ENCODE measurements at places on chromosomes 4 and X.

- DNase-seq: no peak
Observed at GRCh38 chr4:142265946-142266345, 580.2 kb downstream of the INPP4B start.

DNA sequence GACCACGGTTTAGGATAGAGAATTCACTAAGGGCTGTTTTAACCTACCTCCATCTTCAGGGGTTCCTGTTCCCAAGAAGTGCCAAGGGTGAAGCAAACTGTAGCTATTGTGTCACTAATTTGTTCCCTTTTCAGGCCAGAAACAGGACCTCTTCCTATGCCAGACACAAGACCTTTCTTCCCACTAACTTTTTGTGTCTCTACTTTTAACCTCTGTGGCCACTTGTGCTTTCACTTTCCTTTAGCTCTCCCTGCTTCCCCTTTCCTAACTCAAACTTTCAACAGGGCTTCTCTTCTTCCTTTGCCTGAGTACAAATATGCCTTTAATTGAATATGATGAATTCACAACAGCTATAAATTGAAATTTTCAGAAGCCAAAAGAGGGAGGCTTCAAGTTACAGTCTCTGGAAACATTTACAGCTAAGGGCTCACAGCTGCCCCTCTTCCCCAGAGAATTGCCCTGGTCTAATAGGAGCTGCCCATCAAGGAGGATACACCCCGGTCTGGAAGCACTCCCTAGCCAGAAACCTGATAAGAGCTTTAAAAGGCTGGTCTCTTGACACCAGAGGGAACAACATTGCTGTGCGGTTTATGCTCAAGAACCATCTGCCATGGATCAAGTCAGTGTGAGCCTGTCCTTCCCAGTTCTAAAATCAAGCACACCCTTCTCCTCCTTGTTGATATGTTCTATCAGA is 61.7 kb upstream of the PLS3 start:
- DNase-seq: no peak

DNA sequence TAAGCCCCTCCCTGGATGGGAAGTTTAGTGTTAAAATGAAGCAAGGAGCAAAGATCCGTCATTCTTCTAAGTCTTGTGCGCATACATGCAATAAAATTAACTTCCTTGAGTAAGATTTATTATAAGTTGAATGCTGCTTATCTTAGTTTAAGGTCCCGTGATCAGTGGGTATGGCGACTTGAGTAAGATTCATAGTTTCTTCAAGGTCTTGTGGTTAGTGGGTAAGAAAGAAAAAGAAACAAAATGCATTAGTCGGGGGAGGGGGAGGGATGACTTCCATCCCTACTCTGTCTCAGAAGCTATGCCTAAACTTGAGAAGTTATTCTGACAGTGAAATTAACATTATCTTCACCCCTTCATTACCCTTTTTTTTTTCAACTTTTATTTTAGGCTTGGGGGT is 127.3 kb upstream of the MAGEB16 start:
- DNase-seq: no peak

- no peak for DNase-seq
Observed at GRCh38 chrX:124232523-124233201, 99.8 kb upstream of the TEX13D start.

DNA sequence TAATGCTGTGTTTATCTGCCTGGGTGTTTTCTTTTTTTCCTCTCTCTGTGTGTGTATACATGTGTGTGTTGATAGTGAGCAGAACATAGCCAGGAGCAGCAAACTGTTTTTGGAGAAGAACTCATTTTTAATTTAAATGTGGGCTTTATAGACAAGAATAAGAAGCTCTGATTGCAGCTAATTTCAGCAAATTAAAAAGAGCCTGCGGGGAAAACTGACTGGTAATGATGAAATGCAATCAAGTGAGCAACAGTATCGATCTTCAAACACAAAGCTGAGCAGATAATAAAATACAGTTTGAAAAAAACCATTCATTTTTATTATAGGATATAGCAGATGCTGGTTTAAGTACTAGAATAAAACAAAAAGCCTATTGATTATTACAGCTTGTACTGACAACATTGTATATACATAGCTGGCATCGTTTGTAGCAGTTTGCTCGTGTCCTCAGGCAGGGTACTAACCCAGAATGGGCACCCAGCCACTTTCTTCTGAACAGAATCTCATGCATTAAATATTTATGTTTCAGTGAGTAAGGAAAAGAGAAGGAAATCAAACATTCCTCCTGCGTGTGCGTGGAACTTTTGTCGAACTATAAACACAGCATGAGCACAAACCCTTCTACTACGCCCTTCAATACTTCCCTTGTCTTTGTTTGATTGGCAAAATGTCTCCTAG is 73.5 kb upstream of the ZFP42 start:
- no peak for DNase-seq

- DNase-seq: no peak
Observed at GRCh38 chrX:123905332-123905731, 45.5 kb downstream of the XIAP start.

GRCh38 chr4:41069257-41069656 is 145.1 kb downstream of the APBB2 start:
- DNase-seq: no peak

DNA sequence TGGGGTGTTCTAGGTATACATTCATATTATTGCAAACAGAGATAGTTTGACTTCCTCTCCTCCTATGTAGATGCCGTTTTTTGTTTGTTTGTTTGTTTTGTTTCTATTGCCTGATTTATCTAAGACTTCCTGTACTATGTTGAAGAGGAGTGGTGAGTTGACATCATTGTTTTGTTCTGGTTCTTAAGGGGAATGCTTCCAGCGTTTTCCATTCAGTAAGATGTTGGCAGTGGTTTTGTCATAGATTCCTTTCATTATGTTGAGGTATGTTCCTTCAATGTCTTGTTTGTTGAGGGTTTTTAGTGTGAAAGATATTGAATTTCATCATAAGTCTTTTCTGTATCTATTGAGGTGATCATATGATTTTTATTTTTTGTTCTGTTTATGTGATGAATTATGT is 401.6 kb upstream of the EPHA5 start:
- DNase-seq: no peak

- no peak for DNase-seq
Observed at GRCh38 chr4:176099314-176099713, 33.7 kb downstream of the WDR17 start.

- DNase-seq: no peak
Observed at GRCh38 chr4:35771571-35771970, 472.7 kb downstream of the ARAP2 start.

DNA sequence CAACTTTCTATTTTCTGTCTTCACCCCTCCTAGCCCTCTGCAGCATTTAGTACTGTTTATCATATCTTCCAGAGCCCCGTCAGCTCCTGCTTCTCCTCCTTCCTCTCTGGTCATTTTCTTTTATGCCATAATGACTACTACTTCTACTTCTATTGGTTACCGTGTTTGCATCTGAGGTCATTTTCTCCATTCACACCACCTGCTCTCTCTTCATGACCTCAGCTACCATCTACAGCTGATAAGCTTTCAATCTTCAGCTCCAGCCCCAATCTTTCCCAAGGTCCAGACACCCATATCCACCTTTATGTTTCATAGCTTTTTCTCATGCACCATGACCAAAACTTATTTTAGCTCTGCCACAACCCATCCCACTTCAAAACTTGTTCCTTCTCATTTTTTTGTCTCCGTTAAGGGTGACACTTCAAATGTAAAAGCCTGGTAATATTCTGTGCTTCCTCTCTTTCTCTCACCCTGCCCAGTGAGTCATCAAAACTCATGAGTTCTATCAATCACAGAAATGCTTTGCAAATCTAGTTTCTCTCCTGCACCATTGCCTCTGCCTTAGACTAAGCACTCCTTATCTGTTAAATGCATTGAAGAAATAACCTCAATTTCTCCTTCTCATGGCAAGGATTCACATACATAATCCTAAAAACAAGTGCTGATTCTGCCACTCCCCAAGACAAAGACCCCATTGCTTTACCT is 71.3 kb upstream of the IQCM start:
- no peak for DNase-seq

GRCh38 chrX:153981771-153982533 is 9.4 kb downstream of the TMEM187 start:
- DNase-seq: no peak

DNA sequence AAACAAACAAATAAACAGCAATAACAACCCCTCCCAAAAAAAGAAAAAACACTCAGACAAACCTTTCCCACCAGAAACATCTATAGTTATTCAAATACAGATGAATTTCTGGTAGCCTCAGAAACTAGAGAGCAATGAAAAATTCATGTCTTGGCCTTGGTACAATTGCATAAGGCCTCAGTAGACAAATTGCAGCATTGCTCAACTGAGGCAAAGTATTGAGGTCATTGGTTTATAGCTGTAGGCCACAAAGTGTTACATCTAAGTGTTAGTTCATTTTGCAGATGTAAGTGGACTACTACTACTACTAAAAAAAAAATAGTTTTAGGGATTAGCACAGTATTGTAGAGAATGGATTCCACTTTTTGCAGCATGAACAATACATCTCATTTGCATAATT is 2268.3 kb downstream of the ARAP2 start:
- DNase-seq: no peak

- no peak for DNase-seq
Observed at GRCh38 chr4:100257567-100257966, 67.3 kb upstream of the DDIT4L start.

DNA sequence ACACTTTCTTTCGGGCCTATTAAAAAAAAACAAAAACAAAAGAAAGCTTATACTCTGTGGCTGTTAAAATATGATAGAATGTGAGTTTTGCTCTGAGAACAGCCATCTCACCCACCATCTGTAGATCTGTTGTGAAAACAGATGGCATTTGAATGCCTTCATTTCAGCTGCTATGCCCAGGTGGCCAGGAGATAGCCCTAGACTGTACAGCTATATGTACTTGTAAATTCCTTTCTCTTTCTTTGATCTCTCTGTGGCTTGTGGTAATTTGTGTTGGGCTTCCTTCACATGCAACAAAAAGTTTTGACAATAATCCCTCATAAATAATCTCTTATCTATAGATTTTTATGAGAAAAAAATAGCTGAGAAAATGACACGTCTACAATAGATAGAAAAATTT is 38.1 kb downstream of the PNPLA4 start:
- no peak for DNase-seq

- no peak for DNase-seq
Observed at GRCh38 chr4:180947425-180947824, 1295.8 kb upstream of the TENM3 start.

DNA sequence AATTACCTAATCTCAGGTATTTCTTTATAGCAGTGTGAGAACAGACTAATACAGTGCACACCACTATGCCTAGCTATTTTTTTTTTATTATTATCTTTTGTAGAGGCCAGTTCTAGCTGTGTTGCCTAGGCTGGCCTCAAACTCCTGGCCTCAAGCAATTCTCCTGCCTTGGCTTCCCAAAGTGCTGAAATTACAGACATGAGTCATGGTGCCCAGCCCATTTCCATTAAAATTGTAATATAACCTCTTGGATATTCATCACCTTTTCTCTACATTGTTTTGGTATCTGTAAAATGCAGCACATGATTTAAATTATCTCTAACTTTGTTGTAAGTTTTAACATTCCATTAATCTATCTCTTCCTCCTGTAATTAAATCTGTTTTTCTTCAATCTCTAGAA is 2052.9 kb downstream of the ARAP2 start:
- no peak for DNase-seq

GRCh38 chr4:126701756-126702155 is 931.0 kb upstream of the INTU start:
- peak; percentile 5 for DNase-seq

DNA sequence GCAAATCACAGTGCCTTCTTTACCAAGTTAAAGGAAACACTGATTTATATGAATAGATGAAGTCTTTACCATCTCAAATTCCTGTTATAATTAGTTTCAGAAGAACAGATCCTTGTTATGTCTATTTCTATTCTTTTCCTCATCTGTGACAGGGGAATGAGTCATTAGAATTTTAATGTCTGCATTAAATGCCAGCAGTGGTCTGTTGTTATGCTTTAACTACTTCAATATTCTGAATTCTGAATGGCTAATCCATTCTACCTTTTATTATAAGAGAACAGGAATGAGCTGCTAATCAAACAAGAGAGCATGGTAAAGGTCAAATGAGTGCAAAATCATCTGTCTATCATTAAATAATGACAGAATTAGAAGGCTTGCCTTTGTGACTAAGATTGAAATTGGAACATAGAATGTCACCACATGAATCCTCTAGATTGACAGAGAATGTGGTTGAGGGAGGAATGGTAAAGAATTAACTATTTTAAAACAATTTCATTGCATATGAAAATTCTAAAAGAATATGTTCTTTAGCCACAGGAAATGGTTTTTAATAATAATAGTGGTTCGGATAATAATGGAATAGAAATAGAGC is 935.5 kb downstream of the ADGRL3 start:
- DNase-seq: no peak

GRCh38 chr4:20576861-20577260 is 123.4 kb upstream of the PACRGL start:
- DNase-seq: no peak
